ENCODE measurements at places on chromosomes 11 and 22. TPM values are rescaled to one million over a fixed set of nuclear protein-coding genes. Genes with fewer than 3 reads are reported as not detected.

DNA sequence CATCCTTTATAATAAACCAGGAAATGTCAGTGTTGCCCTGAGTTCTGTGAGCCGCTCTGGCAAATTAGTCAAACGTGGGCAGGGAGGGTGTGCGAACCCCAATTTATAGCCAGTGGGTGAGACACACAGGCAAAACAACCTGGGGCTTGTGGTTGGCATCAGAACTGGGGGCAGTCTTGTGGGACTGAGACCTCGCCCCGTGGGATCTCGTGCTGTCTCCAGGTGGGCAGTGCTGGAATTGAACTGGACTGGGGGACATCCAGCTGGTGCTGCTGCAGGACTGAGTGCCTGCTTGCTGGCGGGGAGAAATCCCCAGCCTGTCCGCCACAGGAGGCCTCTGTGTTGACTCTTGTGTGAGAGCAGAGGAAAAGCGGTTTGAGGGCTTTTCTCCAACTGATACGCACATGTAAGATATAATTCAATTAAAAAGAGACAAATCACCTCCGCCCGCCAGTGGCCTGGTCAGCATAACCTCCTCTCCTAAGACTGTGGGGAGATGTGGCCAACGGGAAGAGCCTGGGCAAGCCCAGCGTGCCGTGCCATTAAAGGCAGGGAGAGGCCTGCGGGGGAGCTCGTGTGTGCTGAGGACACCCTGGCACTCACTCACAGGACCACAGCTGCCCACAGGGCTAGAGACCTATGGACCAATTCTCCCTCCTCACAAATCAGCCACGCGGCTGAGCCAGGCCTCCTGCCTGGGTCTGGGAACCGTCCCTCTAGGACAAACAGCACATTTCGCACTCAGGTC lies 18.4 kb downstream of the SULT4A1 start:
- DNase-seq = no peak

DNA sequence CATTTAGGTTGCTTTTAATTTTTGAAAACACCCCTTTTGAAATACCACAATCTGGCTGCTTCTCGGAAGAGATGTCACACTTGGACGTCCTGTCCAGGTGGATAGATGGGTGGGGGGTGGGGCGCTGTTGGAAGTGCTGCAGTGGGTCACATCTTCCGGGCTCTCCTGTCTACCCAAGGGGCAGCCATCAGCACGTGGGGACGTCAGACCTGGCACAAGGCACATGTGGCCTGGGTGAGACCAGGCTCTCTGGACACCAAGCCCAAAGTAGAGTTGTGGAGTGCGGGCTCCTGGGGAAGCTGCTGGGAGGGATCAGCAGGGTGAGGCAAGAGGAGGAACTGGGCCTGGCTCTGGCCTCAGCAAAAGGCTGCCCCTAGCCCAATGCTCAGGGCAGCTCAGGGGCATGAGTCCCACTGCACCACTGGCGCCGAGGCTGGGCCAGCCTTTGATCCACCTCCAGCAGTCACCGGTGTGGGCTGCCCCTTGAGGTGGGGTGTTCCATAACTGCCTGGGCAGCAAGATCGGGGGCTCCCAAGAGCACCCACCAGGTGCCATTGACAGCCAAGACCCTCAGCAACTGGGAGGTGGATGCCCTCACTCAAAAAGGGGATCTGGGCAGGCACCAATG lies 68.6 kb upstream of the CCND1 start:
- peak; percentile 20 for DNase-seq

KRTAP5-10 gene
- 0.12 TPM for polyA plus RNA-seq

DNA sequence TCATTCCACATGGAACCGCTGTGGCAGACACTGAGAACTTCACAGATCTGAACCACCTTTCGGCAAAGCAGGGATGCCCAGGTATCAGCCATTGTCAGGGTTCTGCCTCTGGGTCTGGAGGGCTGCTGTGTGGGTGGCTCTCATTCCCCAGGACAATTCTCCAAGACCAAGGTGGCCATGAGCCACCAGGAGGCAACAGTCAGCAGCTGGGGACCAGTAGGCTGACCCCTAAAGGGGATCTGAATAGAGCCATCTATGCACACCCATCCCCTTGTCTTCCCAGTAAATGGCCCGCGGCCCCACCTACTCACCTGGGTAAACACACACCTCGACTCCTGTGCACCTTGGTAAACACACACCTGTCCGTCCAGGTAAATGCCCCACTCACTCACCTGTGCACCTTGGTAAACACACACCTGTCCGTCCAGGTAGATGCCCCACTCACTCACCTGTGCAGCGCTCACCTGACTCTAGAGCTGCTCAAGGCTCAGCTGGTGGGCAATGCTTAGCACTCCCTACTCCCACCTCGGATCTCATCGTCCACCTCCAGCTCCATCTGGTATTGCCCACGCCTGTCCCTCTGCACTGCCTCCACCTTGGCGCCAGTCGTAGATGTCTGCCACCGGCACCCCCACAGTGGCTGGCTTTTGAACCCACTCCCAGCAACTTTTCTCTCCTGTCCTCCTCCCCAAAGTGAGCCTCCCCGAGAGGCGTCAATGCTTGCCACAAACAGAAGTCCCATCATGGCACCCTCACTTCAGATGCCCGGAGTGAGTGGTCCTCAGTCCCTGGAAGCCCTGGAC lies 10.2 kb downstream of the SLC25A1 start:
- DNase-seq = no peak

RHOD gene
- polyA plus RNA-seq = 17.6 TPM

DNA sequence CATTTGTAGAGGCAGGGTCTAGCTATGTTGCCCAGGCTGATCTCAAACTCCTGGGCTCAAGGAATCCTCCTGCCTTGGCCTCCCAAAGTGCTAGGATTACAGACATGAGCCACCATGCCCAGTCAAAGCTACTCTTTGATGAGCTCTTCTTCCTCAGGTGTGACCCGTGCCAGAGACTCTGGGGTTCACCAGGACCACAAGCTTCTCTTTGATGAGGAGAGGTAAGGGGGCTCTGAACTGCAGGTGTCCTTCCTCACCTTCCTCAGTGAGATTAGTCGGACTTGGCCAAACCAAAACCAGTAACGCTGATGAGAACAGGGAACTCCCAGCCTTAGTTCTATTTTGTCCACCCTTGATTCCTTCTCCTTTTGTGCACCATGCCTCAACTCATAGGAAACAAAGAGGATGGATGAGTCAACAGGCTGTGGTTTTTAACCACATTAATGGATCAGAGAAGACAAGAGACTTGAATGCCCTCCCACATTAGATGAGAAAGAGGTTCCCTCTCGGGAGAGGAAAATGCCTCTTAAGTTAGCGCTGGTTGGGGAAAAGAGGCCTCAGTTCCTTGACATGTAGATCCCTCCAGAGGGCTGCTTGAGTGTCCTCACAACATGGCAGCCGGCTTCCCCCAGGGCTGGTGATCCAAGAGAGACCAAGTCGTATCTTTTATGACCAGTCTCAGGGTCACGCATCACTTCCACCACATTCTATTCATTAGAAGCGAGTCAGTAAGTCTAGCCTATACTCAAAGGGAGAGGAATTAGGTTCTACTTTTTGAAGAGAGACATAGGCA lies 25.7 kb upstream of the CTR9 start:
- DNase-seq = no peak

MYBPC3 gene
- 0.02 TPM for polyA plus RNA-seq

DNA sequence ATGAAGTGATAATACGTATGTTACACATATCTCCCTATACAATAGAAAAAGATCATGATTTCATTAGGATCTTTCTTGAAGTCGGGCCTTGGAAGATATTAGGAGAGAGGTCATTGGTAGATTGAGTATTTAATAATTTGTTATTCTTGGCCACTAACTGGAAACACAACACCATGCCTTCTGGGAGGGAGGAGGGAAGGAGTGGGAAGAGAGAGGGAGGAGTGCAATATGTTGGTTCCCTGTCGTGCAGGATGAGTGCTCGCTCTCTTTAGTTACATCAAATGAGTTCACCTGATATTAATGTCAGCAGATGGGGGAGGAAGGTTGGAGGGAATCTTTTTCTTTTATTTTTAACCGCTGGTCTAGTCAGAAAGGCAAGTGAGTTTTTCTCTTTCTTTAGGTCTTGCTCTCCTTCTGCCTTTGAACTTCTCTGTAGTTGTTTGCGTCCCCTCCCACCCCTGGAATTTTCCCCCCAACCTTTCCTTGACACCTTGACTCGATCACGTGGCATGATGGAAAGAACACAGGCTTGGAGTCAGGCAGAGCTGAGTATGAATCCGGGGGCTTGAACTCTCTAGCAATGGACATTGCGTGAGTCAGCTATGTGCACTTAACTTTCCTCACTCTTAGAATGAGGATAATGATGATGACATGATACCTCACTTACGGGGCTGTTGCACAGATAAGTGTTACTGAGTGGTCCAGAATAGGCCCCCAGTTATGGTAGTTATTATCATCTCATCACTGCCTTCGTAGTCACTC lies 6.2 kb downstream of the ADAMTS15 start:
- no peak for DNase-seq

- DNase-seq = no peak
Observed at GRCh38 chr11:101441747-101442146, 142.1 kb downstream of the TRPC6 start.

DNA sequence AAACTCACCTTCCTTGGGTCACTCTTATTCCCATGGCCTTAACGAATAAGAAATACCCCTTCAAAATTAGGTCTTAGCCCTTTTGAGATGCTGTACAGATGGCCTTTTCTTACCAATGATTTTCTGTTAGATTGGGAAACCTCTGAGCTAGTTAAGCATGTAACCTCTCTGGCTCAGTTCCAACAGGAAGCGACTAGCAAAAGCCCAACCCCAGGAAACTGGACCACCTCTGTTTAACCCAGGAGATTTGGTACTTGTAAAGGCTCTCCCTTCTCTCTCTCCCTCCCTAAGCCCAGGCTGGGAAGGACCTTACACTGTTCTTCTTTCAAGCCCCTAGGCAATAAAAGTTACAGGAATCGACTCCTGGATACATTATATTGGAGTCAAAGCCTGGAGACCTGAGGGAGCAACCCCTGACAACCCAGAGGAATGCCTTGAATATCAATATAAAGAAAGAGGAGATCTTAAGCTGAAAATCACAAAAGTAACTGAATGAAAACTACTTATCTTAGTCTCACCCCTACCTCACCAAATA lies 11.7 kb downstream of the APIP start:
- DNase-seq = no peak

NXPE1 gene
- not detected for polyA plus RNA-seq

DNA sequence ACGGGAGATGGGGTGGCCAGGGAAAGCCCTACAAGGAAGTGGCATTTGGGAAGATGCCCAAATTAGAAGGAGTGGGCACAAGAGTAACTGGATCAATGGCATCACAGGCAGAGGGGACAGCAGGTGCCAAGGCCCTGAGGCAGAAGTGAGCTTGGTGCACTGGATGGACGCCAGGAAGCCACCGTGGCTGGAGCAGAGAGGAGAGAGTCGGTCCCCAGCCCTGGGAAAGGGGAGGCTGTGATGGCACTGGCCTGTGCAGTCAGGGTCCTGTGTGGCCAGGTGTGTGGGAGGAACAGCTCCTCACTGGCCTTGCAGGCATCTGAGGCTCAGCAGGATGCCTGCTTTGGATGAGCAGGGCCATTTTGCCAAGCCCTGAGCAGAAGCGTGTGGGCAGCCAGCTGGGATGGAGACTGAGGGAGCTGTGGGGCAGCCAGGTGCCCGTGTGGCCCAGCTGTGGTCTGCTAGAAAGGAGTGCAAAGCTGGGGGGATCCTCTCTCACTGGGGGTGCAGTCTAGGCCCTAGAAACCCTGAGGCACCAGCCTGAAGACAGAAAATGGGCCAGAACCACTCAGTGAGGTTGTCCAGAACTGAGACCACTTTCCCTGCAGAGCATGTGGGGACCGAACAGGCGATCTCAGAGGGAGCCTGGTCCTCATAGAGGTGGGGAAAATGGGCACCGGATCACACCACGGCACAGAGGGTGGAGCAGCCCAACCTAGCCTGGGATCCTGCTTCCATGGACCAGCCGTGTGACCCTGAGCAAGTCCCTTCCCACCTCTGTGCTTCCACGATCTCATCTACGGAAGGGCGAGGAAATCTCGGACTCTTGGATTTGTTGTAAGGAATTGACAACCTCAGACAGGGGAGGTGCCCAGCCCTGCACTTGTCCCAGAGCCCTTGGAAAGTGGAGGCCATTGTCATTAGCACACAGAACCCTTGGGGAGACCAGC lies 78.6 kb upstream of the RTL6 start:
- no peak for DNase-seq

GRCh38 chr22:39917197-39917643 lies 16.3 kb downstream of the GRAP2 start:
- DNase-seq = no peak

MS4A3 gene
- polyA plus RNA-seq = not detected

GRCh38 chr22:20032407-20032991 lies 11.6 kb downstream of the TANGO2 start:
- no peak for DNase-seq

DNA sequence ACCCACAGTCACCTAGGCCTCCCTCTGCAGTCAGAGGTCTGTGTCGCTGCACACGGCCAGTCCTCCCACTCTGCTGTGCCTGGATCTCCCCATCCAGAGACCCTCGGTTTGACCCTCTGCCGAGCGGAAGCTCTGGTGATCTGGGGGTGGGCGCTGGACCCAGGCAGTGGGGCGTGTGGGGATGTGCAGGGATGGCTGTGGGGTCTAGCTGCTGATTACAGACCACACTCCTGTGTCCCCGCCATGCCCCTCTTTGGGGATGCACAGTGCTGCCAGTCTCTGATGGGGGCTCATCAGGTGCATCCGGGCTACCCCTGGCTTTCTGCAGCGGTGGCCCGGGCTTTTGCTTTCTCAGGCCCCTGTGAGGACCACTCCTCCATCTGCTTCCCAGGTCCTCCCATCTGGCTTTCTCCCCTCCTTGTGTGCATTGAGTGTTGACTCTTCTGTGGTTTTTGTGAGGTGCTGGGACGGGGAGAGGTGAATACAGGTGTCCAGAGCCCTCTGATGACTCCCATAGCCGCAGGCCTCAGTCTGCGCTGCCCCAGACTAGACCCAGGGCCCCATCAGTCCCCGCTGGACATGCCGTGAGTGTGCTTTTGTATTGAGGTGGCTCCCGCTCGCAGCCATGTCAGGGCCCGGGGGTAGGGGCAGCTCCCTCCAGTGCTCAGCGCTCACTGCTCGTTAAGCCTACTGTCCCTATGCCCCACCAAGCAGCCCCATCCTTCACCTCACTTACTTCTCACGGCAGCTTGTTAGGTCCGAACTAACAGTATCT lies 251.6 kb downstream of the TBC1D22A start:
- DNase-seq = no peak

- no peak for DNase-seq
Observed at GRCh38 chr11:92050305-92050704, 174.3 kb upstream of the FAT3 start.

GRCh38 chr11:72875736-72876135 lies 61.5 kb downstream of the ATG16L2 start:
- DNase-seq = no peak

GRCh38 chr11:95266751-95267374 lies 35.9 kb upstream of the SESN3 start:
- DNase-seq = no peak

- no peak for DNase-seq
Observed at GRCh38 chr11:123122341-123122740, 60.4 kb upstream of the HSPA8 start.

UBASH3B gene
- polyA plus RNA-seq = 7.6 TPM

MPEG1 gene
- polyA plus RNA-seq = not detected
